Sciatic nerve (tissue), 2 donors: ENCODE measurements at places on chromosomes 11 and 22. TPM values are rescaled to one million over a fixed set of nuclear protein-coding genes. Genes with fewer than 3 reads are reported as not detected.

The SLN gene
- total RNA-seq, result not detected

The MMP27 gene
- total RNA-seq, result not detected

The TRIM51 gene
- total RNA-seq, result not detected

The PAMR1 gene
- 15.6 TPM for total RNA-seq

The ZDHHC8 gene
- total RNA-seq, result 143 TPM

The NOX4 gene
- 16.0 TPM for total RNA-seq

The CHRDL2 gene
- total RNA-seq, result 0.89 TPM

The WT1 gene
- 0.98 TPM for total RNA-seq

The CADM1 gene
- total RNA-seq, result 58.7 TPM

The PARVG gene
- total RNA-seq, result 16.7 TPM

The OR51E2 gene
- total RNA-seq, result 0.45 TPM

The RCOR2 gene
- total RNA-seq, result 0.40 TPM

The CFAP300 gene
- 4.8 TPM for total RNA-seq

The CD44 gene
- total RNA-seq, result 188 TPM

The POU2AF1 gene
- total RNA-seq, result 1.2 TPM
